ENCODE measurements at places on chromosomes 3 and 15.

- no peak for DNase-seq
Measured at GRCh38 chr3:5301651-5302297, 114.3 kb downstream of the EDEM1 start.

DNA sequence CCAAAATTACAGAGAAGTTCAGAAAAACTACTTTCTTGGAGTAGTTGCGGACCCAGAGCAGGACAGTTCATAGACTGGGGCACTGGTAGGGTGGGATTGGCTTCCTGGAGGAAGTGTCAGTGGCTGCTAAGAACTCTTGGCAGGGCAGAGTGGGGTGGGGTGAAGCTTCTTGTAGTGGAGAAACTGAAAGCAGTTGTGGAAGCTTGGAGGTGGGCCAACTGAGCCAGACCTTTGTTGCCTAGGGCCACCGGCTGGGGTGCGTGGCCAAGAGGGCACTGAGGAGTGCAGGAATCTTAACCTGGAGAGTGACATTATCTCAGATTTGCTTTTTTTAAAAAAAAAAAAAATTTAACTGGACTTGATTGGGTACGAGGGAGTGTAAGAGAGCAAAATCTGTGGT is 3.1 kb downstream of the KAT2B start:
- DNase-seq = no peak

- peak; percentile 31 for DNase-seq
Measured at GRCh38 chr3:47984075-47984728, 32.0 kb downstream of the MAP4 start.

GRCh38 chr3:59433546-59433945 is 383.7 kb upstream of the CFAP20DC start:
- DNase-seq = no peak

DNA sequence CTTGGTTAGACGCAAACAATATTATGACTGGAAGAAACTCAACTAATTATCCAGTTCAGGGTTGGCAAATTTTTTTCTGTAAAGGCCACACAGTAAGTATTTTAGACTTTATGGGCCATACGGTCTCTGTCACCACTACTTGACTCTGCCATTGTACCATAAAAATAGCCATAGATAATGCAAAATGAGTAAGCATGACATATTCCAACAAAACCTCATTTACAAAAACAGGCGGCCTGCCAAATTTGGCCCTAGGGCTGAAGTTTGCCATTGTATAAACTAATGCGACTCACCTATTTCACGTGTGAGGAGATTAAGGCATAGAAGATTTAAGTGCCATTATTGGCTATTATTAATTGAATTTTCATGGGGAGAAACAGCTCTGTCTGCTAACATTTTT is 116.8 kb upstream of the CNTN6 start:
- DNase-seq = no peak

DNA sequence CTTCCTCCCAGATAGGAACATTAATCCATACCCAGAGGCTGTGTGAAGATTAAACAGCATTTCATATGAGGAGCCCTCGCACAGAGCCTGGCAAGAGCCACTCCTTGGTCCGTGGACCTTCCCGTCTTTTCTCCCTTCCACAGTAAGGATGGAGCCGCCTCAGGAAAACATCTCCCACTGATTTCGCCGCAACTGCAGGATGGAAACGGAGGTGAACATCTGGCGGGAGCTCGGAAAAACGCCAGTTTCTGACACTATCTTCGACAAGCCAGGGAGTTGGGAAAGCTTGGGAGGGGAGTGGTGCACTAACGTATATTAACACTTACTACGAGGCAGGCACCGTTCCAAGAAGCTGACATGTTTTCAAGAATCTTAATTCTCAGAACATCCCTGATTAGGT is 157.9 kb downstream of the XXYLT1 start:
- DNase-seq = no peak

GRCh38 chr15:42155546-42156242 is 742 bp downstream of the PLA2G4F start:
- no peak for DNase-seq

DNA sequence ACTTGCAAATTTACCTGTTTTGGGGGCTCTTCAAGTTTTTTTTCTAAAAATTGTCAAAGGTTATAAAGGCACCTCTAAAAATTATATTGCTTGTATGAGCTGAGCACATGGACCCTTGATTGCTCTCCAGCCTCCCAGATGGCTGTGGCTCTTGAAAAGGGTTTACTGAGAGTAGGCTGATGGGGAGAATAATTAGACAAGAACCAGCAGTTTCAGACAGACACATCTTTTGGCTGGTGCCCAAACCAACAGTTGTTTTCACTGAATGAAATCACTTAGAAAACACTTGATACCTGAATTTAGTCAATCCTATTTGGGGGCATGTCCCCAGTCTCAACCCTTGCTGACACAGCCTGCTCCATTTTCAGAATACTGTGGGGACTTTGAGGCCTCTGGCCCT is 217.6 kb downstream of the KBTBD8 start:
- DNase-seq = no peak

DNA sequence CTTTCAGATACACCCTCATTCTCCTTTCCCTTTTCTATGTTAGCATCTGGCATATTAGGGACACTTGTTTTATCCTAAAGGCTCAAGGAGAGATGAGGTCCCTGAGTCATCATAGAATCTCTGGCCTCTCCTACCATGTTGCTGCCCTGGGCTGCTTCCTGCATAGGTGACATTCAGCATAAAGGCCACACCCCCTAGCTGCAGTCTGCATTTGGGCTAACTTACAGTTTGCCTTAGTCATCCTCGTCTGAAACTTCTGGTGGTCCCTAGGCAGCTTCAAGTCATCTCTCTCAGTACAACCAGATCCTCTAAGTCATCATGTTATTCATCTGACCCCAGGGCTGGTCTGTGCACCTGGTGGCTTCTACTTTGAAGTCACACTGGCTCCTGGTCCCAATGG is 982.7 kb upstream of the NR2F2 start:
- DNase-seq = no peak

DNA sequence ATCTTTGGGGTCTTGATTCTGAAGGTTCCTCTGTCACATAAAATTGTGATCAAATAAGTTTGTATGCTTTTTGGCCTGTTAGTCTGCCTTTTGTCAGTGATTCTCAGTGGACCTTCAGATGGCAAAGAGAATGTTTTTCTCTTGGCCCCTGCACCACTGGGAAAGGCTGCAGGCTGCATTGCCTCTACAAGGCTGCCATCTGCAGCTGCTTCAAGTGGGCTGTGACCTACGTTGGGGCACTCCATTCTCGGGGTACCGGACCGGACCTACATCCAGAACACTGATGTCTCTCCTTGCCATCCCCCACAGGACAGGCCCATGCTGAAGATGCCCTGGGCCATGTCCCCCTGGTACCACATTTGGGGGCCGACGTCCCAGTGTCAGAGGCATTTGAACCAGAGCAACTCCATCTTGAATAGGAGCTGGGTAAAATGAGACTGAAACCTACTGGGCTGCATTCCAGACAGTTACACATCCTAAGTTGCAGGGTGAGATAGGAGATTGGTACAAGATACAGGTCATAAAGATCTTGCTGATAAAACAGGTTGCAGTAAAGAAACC is 37.5 kb upstream of the MFGE8 start:
- no peak for DNase-seq

DNA sequence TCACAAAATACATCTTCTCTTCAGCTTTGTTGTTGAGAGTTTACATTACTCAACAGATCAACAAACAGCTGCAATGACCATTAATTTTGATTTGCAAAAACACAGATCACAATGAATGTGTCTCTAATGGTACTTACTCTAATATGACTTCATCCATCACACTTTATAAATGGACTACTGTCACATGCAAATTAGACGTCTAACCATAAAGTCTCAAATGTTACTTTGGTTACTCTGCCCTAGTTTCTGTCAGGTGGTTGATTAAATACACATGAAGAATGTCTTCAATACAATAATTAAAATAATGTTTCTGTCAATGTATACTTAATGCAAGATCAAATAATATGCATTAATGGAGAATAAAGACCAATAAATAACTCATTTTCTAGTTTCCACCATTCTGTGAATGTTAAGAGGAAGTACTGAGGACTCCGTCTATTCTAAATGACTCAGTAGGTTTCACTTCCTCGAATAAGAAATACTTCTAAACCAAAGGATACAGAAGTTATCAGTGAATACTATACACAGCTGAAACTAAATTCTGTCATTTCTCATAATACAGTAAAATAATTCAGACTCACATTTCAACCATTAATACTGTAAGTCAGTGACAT is 145.8 kb downstream of the CBLB start:
- DNase-seq = no peak

GRCh38 chr15:38611228-38611627 is 46.6 kb upstream of the RASGRP1 start:
- DNase-seq = no peak

DNA sequence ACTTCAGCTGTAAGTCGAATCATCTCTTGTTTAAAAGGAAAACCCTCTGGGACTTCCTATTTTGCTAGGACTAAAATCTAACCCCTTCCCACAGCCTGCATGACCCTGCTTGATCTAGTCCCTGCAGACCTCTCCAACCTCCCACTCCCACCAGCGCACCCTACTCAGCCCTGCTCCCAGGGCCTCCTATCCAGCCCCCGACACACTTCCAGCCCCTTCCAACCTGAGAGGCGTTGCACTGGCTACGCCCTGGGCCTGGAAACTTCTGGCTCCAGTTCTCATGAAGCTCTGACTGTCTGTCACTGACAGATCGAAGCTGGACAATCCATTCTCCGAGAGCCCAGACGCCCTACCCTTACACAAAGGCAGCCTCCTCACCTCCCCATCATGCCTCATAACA is 21.8 kb downstream of the NTRK3 start:
- DNase-seq = no peak

GRCh38 chr3:18222686-18223085 is 202.5 kb downstream of the SATB1 start:
- no peak for DNase-seq

DNA sequence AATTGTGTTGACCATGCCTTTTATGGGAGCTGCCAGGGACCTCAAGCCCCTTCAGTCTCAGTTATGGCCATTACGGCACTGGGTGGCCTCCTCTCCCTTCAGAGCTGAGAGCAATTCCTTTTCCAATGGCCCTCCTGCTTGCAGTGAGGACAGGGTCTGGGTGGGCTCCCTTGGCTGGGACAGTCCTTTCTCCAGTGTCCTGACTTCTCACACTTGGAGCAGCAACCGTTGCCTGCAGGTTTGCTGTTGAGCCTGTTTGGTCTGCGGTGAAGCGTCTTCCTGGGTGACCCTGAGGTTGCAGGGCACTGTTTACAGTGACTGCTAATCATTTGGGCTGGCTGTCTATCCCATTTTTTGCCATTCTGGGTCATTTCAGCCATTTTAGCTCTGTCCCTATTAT is 3.5 kb upstream of the CCDC80 start:
- no peak for DNase-seq

GRCh38 chr3:118057086-118057485 is 977.6 kb downstream of the IGSF11 start:
- DNase-seq = no peak

DNA sequence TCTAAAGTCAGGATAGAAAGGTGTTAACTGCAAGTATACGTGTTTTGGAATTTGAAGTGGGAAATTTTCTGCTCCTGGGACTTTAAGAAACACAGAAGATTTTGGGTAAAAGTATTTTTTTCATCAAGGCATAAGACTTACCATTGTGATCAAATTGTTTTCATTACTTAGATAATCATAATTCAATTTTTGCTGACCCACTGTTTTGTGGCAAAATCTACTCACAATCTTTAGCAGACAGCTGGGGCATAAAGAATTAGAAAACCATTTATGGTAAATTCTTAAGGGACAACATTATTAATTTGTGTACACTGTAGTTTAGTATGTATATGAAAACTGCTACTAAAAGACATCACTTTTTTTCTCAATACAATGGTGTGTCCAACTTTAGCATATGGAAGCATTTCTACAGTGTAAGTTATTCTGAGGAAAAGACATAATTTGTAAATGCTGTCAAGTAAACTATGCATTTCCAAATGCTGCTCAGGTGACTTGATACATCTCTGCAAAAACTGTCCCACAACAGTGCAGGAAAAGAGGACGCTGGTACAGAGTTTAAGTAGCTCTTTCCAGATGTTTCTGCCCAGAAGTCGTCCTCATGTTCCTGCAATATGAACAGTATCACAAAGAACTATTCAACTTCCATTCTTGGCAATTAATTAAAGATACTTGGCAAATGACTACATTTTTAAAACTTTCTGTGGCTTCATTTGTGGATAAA is 52.3 kb downstream of the THSD4 start:
- no peak for DNase-seq

- DNase-seq = no peak
Measured at GRCh38 chr3:10145685-10146084, 4.1 kb downstream of the VHL start.

DNA sequence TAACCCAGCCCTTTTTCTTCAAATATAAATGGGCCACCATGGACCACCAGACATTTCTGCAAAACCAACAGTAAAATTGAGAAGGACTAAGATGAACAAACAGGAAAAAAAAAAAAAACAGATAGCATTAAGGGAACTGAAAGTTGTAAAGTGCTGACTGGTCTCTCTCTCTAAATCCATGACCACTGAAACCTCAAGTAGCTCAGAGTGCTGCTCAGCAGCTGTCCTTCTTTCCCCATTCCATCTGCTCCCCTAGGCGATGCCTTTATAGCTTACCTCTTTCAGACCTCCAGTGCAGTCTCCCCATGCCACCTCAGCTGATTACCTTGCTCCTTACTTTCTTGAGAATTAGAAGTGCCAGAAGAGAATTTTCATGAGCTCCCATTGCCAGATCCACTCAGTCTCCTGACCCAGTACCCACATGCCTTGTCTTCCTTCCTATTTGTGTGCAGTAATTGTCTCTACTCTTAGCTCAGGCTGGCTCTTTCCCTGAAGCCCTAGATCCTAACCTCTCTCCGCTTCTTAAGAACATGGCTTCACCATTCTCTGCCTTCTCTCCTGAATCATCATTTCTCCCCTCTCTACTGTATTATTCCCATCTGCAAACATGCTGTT is 23.9 kb upstream of the XIRP1 start:
- no peak for DNase-seq

GRCh38 chr15:89625716-89626115 is 29.6 kb downstream of the KIF7 start:
- DNase-seq = no peak

DNA sequence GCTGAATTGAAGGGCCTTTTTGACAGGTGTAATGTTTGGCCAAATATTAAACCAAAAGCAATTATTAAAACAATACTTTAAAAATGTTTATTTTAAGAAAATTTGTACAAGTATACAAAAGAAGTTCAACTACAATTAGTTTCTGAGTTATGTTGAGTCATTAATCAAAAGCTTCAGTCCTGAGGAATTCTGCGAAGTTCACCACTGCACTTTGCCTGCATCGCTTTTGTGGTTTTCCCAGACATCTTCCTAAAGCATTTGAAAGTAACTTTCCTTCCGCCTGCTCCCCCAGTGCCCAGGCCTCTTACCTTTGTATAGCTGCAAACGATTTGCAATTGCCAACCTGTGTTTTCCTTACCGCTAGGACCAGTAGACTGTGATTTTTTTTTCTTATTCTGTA is 69.5 kb downstream of the KCNAB1 start:
- DNase-seq = no peak

Data from urothelium cell line (cell line).